ENCODE measurements at places on chromosomes 1 and 21. TPM values are rescaled to one million over a fixed set of nuclear protein-coding genes. Genes with fewer than 3 reads are reported as not detected.

WNT3A gene
- not detected for polyA plus RNA-seq

PCNT gene
- polyA plus RNA-seq: 68.3 TPM

VWA5B1 gene
- 0.15 TPM for polyA plus RNA-seq

DLGAP3 gene
- 0.45 TPM for polyA plus RNA-seq

MMEL1 gene
- 0.59 TPM for polyA plus RNA-seq

NME7 gene
- polyA plus RNA-seq: 12.0 TPM

ALX3 gene
- polyA plus RNA-seq: not detected

SPRR2F gene
- polyA plus RNA-seq: not detected

GBP6 gene
- not detected for polyA plus RNA-seq

RBBP4 gene
- polyA plus RNA-seq: 149 TPM

TMCC2 gene
- polyA plus RNA-seq: 11.8 TPM

NBPF10 gene
- 1.8 TPM for polyA plus RNA-seq

PIAS3 gene
- polyA plus RNA-seq: 42.4 TPM

PLD5 gene
- 1.4 TPM for polyA plus RNA-seq

ANKRD65 gene
- 24.7 TPM for polyA plus RNA-seq

ZRANB2 gene
- 87.0 TPM for polyA plus RNA-seq

SPAG17 gene
- polyA plus RNA-seq: 1.7 TPM

HMCN1 gene
- 3.9 TPM for polyA plus RNA-seq

F3 gene
- polyA plus RNA-seq: 3.1 TPM

PRELP gene
- 3.1 TPM for polyA plus RNA-seq

PDC gene
- polyA plus RNA-seq: 0.27 TPM

KRTAP10-8 gene
- not detected for polyA plus RNA-seq

GSTM1 gene
- 50.6 TPM for polyA plus RNA-seq

S100A9 gene
- 17.0 TPM for polyA plus RNA-seq

LRP8 gene
- polyA plus RNA-seq: 6.1 TPM

IGSF21 gene
- 0.48 TPM for polyA plus RNA-seq

PLEKHN1 gene
- polyA plus RNA-seq: 0.13 TPM

PPFIA4 gene
- 69.4 TPM for polyA plus RNA-seq

ATP1A2 gene
- polyA plus RNA-seq: 87.0 TPM

PADI4 gene
- 0.57 TPM for polyA plus RNA-seq

RGS18 gene
- 1.1 TPM for polyA plus RNA-seq

ZMYND12 gene
- polyA plus RNA-seq: 0.48 TPM

CD5L gene
- polyA plus RNA-seq: not detected

F13B gene
- not detected for polyA plus RNA-seq

DIP2A gene
- polyA plus RNA-seq: 30.7 TPM

HES2 gene
- 0.21 TPM for polyA plus RNA-seq

FNBP1L gene
- 44.1 TPM for polyA plus RNA-seq

CLCA2 gene
- 0.66 TPM for polyA plus RNA-seq

SZRD1 gene
- polyA plus RNA-seq: 88.0 TPM

DSCAM gene
- polyA plus RNA-seq: 2.0 TPM

ACKR1 gene
- 6.5 TPM for polyA plus RNA-seq

ERICH3 gene
- 0.08 TPM for polyA plus RNA-seq

TESK2 gene
- polyA plus RNA-seq: 2.1 TPM

KPRP gene
- not detected for polyA plus RNA-seq

NEK7 gene
- 37.2 TPM for polyA plus RNA-seq

INSRR gene
- polyA plus RNA-seq: 0.93 TPM

CATSPERE gene
- 0.93 TPM for polyA plus RNA-seq

FMO3 gene
- 0.35 TPM for polyA plus RNA-seq

AGT gene
- polyA plus RNA-seq: 17.9 TPM

TIPRL gene
- polyA plus RNA-seq: 29.3 TPM

CHI3L2 gene
- not detected for polyA plus RNA-seq

UBE2Q1 gene
- 64.9 TPM for polyA plus RNA-seq

Measured in hindlimb muscle (tissue), 1 donor.